Activated T-cell treated with anti-CD3 and anti-CD28 coated beads for 48 hours (primary cell): ENCODE measurements at places on chromosomes 3 and 15.

GRCh38 chr3:129618901-129619671 is 12.6 kb upstream of the PLXND1 start:
- DNase-seq: no peak

- no peak for DNase-seq
Measured at GRCh38 chr15:70035719-70036077, 62.0 kb downstream of the TLE3 start.

GRCh38 chr3:51637941-51638471 is 33.0 kb upstream of the TEX264 start:
- no peak for DNase-seq

- DNase-seq: no peak
Measured at GRCh38 chr3:112496366-112497067, 2.8 kb downstream of the BTLA start.
